ENCODE measurements at places on chromosomes 6 and 20.

GRCh38 chr6:41644297-41644879 lies 6.1 kb downstream of the MDFI start:
- no peak for DNase-seq

DNA sequence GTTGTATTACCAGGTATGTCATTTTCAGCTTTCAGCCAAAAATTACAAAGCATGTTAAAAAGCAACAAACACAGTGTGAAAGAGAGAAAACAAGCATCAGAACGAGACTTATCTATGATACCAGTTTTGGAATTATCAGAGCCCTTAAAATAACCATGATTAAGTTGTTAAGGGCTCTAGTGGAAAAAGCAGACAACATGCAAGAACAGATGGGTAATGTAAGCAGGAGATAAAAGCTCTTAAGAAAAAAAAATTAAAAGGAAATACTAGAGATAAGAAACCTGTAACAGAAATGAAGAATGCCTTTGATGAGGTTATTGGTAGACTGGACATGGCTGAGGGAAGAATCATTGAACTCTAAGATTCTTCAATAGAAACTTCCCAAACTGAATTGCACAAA lies 127.5 kb upstream of the SCGN start:
- DNase-seq = no peak

- DNase-seq = no peak
Observed at GRCh38 chr6:147005499-147005898, 198.7 kb upstream of the STXBP5 start.

GRCh38 chr6:134480593-134480992 lies 162.7 kb upstream of the SGK1 start:
- no peak for DNase-seq

DNA sequence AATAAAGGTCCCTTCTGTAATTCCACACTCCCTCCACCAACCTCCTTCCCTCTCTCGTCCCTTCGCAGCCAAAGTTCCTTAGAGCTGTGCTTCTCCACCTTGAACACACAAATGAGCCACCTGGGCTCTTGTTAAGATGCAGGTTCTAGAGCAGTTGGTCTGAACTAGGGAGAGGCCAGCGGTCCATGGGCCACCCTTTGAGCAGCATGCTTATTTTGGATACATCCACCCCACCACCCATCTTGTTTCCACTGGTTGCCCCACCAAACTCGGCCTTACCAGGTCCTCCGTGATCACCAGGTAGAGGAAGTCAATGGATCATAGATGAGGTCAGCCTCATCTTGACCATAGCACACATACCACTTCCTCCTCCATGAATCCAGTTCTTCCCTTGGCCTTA lies 7.3 kb upstream of the BPIFA2 start:
- no peak for DNase-seq

GRCh38 chr6:129863664-129864063 lies 2.5 kb upstream of the TMEM244 start:
- no peak for DNase-seq

- no peak for DNase-seq
Observed at GRCh38 chr20:8375898-8376297, 243.8 kb downstream of the PLCB1 start.

DNA sequence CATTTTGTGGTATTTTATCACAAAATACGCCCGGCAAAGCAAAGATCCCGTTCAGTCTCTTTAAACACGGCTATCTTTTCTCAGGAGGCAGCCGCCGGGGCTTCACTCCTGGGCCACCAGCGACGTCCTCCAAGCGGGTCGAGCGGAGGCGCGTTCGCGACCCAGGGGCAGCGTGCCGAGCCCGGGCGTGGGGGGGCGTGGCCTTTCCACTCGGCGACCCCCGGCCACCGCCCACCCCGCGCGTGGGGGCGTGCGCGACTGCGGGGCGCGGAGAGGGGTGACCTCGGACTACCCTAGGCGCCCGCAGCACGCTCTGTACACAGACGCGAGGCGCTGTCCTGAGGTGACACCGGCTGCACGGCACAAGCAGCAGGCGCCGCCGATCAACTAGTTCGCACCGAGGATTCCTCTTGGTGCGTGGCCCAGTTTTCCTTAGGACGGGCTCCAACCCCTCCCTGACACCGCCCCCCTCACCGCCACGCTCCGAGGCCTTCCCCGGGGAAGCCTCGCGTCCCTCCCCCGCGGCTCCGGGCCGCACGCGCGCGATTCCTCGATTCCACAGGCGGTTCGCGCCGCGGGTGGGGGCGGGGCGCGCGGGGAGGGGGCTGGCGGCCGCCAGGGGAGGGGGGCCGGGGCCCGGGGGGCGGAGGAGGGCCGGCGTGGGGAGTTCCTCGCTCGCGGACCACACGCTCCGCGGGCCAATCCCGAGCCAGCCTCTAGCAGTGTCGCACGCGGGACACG lies 1.1 kb upstream of the JARID2 start:
- DNase-seq = peak; percentile 44

GRCh38 chr6:35413911-35414310 lies 38.2 kb upstream of the FANCE start:
- no peak for DNase-seq

GRCh38 chr6:127343809-127344659 lies 625 bp upstream of the ECHDC1 start:
- DNase-seq = no peak

- no peak for DNase-seq
Observed at GRCh38 chr6:82396964-82397751, 33.5 kb downstream of the TPBG start.
